ENCODE measurements at places on chromosomes 5 and 9.

GRCh38 chr5:37836592-37837413 lies 3.0 kb downstream of the GDNF start:
- DNase-seq: peak; percentile 12

- no peak for DNase-seq
These were observed 268.4 kb downstream of the ELAVL2 start for GRCh38 chr9:23557689-23558088.

DNA sequence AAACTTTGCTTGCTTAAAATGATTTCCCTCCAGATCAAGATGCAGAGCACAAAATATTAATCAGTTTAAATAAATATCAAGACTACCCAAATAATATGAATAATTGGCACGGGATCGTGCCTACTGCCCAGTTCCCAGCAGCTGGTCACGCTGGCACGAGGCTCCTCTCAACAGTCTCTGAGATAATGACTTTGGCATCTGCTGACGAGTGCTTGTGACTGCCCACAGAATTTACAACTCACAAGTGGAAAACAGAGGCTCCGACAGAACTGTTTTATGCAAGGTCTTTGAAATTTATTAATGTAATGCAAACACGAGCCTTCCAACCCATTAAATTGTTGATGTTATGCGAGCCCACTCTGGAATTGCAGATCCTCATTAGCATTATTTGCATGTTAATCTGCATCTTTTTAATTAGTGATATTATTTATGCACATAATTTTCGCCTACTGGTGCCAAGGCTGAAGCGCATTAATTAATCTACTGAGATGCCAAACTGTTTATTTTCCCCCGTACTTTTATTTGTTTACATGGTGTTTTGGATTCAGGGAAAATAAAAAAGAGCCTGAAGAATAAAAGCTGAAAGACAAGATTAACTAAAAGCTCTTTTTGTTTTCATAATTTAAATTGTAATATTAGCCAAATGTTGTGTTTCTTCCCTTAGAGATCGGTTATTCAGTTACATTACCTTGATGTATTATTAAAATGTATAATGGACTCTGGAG lies 369.3 kb upstream of the IRX1 start:
- DNase-seq: no peak

- peak; percentile 95 for DNase-seq
These were observed 523.5 kb upstream of the CLINT1 start for GRCh38 chr5:158382473-158382872.

DNA sequence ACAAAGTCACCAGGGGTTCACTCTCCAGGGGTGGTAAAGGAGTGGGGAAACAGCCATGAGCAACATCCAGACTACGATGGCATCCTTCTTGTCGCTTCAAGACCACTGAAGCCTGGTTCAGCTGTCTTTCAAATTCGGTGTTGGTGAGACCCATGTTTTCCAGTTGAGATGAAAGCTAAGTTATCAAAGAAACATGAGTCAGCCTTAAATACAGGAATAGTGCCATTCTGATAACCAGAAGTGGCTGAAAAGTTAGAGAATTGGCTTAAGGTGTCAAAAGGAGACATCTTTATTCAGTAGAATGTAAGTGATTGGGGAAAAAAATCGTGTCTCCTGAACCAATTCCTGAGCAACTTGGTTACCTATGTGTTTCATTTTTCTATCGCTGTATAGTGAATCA lies 7.0 kb upstream of the CARD19 start:
- no peak for DNase-seq

DNA sequence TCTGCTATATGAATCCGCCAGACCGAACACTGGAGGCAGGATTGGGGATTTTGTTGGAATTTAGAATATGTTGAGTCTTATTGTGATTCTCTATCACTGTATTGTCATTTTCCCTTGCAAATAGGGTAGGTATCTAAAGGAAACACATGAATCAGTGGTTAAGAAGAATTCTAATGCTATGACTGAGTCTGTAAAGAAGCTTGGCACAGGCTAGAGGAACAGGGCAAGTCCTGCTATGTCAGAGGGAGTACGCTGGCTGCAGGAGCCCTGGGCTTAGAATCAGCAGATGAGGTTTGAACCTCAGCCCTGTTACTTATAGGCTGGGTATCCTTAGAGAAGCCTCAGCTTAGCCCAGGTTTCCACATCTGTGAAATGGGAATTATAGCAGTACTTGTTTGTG lies 198.1 kb downstream of the NR3C1 start:
- peak; percentile 80 for DNase-seq

- DNase-seq: peak; percentile 46
These were observed 225.4 kb upstream of the DAB2 start for GRCh38 chr5:39650008-39650762.

Measured in fibroblast of gingiva (primary cell).